ENCODE measurements at places on chromosomes 5 and 9. TPM values are rescaled to one million over a fixed set of nuclear protein-coding genes. Genes with fewer than 3 reads are reported as not detected.

Gene C6
- 10.0 TPM for total RNA-seq

Gene OSTF1
- total RNA-seq, result 26.1 TPM

Gene LHX3
- total RNA-seq, result not detected

Gene TMEM161B
- 6.9 TPM for total RNA-seq

Gene MORN5
- not detected for total RNA-seq

Gene KCNV2
- total RNA-seq, result not detected

Gene SIT1
- total RNA-seq, result not detected

Data from pericardium fibroblast (primary cell).